ENCODE measurements at places on chromosomes 16 and 17. TPM values are rescaled to one million over a fixed set of nuclear protein-coding genes. Genes with fewer than 3 reads are reported as not detected.
A peak's percentile ranks its signal among the peaks of the same experiment; 100 is the strongest.

- DNase-seq: no peak
These were observed 82.9 kb downstream of the ZNF778 start for GRCh38 chr16:89300311-89300975.

DNA sequence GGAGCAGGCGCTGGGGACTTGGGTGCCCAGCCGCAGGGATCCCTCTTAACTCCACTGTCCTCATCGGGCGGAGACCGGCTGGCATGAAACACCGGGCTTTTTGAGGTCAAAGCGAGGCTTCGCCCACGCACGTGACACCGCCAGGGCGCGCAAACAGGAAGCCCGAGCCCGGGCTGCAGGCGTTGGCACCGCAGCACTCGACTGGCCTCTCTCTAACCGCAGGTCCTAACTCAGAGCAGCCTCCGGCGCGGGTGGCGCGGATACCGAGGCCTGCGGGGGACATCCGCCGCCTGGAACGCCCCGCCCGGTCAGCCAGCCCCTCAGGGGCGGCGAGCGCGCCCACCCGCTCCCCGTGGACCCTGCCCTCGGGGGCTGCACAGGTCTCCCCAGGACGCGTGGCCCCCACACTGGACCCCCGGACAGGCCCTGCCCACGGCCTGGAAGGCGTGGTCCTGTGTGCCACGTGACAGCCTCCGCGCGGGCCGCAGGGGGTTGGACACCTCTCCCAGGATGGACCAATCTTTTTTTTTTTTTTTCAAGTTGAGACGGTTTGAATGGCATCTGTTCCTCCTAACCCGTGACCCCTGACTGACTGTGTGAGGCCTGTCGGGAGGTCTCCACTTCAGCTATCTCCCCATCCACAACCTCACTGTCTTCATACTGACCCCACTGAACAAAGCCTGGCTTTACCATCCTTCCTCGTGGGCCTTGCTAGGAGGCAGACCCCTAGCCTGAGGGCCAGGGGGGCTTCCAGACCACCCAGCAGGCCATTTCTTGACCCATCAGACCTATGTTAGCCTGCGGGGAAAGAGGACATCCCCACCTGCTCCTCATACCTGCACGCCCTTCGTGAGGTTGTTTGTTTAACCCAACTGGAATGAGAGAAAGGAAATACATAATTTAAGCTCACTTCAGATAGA, 8.4 kb upstream of the SLC47A2 start:
- peak; percentile 22 for DNase-seq

DNA sequence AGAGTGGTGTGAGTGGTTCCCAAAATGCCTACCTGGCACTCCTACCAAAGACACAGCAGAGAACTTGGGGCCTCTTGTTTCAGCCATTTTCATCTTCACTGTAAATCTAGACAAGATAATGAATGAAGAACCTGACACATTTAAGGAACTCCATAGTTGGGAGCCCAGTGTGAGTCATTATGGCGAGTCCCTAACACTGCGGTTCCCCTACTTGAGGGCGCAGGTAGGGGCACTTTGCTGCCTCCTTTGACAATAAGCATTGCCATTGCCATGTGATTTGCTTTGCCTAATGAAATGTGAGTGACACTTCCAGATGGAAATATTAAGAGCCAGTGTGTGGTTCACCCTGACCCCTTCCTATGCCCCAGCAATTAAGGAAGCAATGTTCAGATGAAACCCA, 517.6 kb downstream of the MAF start:
- no peak for DNase-seq

ZFPM1 gene
- 0.65 TPM for total RNA-seq

DNA sequence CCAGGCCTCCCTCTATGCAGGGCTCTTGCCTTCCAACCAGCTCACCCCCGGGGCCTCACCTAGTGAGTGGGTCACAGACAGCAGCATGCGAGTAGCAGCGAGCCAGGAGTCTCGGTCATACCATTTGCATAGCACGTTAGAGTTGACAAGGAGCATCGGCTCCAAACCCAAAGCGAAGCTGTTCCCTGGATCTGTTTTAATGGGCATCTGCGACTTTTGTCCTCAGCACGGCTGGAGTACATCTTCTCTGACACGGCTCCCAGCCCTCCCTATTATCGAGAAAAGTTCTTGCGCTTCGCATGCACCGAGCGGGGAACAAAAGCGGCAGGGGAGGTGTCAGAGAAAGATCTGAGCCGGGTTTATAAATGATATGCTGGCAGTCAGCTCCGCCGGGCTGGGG, 253.3 kb downstream of the MAF start:
- no peak for DNase-seq

DNA sequence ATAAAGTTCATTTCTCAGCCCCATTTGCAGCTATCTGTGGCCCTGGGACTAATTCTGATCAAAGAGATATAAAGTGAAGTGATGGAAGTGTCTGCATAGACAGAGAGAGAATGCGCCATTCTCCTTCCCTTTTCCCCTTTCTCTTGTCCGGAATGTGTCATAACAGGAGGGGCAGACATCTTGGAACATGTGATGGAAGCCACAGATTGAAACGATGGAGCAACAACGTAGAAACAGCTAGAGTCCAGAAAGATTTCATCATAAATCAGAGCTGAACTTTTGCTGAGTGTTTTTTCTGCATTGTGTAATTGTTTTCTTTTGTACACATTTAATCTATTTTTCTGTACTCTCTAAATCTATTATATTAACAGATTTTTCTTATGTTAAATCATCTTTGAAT, 11.3 kb downstream of the ASGR1 start:
- no peak for DNase-seq

DNA sequence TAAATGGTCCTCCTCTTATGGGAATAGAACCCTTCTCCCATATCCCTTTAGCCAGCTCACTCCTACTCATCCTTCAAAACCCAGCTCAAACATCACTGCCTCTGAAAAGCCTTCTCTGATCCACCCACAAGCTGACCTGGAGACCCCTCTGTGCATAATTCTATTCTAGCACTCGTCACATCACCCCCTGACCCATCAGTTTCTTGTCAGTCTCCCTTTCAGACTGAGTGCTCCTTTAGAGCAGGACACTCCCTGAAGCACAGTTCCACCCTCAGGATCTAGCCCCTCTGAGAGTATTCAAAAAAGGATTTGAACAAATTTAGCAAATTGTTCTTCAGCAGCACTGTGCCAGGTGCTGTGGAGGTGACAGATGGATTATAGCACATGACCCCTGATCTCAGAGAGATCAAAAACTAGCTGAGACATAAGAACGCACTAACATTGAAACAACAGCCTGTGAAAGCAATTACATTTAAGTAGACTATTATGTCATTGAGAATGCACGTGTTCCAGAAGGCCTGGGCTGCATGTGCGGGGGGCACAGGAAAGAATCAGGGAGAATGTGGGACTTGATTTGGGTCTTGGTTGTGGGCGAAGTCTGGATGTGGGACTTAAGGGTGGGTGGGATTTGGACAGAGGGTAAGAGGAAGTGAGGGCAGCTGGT, 43.5 kb downstream of the MRPS23 start:
- no peak for DNase-seq

WNK4 gene
- total RNA-seq: 0.99 TPM

- DNase-seq: peak; percentile 36
These were observed 121.7 kb downstream of the HIC1 start for GRCh38 chr17:2176499-2177169.

DNA sequence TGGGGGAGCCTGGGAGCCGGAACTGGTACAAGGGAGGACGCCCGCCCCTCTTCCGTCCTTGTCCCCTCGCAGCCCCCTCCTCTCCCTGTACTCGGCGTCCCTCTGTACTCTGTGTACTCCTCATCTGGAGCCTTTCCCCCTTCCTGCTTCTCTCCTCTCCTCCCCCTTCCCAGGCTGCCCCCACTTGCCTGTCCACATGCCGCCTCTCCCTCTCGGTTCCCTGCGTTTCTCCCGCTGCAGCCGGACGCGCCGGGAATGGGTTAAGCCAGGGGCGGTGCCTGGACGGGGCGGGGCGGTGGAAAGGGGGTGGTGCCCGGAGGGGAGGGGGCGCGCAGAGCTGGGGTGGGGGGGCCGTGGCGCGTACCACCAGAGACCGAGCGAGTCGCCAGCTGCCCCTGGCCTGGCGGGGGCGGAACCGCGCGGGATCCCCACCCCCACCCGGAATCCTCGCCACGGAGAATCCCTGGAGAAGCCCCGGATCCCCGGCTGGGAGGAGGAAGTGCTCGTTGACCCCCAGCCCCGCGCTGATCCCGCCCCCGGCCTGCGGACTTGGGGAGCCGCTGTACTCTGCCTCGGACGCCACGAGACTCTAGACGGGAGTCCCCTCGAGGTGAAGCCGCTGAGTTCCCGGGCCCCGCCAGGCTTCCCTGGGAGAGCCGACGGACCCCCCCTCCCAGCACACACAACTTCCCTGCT, 22.6 kb downstream of the GJD3 start:
- peak; percentile 90 for DNase-seq

DNA sequence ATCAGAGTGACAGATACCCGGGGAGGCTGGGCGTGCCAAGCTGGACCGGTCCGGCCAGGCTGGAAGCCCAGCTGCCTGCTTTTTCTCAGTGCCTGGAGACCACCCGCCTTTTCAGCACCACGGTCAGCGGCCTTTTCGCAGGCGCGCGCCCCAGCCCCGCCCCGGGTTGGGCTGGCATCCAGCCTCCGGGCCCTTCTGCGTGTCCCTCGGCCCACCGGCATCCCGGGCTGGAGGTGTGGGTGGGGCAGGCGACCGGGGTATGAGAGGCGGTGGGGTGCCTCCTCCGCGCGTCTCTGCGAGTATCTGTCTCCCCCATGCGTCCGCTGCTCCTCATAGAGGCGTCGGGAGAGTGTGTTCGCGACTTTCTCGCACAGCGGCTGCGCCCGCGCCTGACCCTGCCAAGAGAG, 102.5 kb downstream of the MRM1 start:
- DNase-seq: peak; percentile 42

DNA sequence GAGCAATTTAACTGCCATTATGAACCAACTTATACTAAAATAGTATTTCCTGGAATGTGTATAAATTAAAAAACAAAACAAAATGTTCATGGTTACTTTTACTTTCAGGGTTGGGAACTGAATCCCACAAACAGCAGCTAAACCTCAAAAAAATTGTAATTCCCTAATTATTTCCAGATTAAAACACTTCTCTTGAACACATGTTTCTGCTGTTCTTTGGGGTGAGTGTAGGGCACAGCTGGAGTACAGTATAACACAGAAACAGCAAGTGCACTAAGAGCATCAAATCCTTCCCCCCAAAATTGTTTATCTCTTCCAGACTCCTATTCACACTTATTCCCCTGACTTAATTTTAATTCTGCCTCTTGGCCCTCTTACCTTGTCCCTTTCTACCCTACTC, 56.4 kb downstream of the KANSL1 start:
- no peak for DNase-seq

- DNase-seq: no peak
These were observed 21.1 kb downstream of the ZNF213 start for GRCh38 chr16:3155972-3156371.

DNA sequence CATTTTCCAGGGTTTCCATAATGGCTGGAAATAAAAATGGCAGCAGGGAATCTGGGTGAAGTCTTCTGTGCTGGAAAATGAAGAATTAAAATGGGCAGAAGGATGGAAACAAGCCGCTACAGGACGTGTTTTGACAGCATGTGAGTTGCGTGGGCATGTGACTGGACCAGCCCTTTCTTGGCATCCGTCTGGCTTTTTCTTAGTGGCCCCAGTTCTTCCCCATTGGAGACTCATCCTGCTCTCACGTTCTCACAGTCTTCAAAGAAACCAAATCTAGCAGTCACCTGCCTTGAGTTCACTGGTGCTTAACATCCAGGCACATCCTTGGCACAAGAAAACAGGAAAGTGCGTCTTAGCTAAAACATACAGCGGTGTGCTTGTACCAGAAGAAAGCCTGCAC, 180.2 kb upstream of the CACNG5 start:
- no peak for DNase-seq

SLC2A4 gene
- 0.60 TPM for total RNA-seq

DNA sequence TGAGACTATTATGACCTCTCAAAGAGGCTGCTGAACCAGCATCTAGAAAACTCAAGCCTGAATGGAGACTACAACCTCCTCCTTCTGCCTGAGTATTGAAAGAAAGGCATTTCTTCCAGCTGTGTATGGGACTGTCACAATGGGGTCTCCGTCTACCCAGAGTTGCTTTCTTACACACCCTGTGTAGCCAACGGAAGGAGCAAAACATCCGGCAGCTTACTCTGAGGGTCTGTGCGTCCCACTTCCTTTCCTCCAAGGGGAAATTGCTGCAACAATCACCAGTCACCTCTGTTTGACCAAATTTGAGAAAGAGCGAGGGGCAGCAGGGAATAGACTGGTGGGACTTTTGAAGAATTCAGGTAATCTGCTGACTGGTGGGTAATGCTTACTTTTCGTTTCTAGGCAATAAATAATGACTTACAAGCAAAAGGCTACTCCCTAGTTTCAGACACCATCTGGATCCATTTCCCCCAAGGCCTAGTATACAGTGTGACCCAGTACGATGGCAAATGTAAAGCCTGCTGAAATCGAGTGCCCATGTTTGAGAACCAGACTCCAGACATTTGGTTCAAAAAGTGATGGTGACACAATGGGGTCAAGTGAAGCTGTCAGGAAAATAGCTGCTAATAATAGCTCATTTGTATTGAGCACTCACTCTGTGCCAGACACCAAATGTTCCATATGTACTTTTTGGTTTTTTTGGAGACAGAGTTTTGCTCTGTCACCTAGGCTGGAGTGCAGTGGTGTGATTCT, 81.7 kb downstream of the YPEL2 start:
- no peak for DNase-seq

GRCh38 chr16:56370875-56371659, 54.3 kb downstream of the AMFR start:
- DNase-seq: peak; percentile 21

GRCh38 chr16:648071-648780, 939 bp upstream of the WDR90 start:
- DNase-seq: peak; percentile 37

DNA sequence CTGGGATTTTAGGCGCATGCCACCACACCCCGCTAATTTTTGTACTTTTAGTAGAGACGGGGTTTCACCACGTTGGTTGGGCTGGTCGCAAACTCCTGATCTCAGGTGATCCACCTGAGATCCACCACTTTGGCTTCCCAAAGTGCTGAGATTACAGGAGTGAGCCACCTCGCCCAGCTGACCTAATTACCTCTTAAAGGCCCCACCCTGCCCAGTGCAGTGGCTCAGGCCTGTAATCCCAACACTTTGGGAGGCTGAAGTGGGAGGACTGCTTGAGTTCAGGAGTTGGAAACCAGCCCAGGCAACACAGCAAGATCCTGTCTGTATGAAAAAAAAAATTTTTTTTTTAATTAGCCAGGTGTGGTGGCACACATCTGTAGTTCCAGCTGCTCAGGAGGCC, 2.9 kb upstream of the COASY start:
- no peak for DNase-seq

- peak; percentile 31 for DNase-seq
These were observed 23.6 kb downstream of the IGSF6 start for GRCh38 chr16:21628772-21629171.

GSDMA gene
- total RNA-seq: not detected

TP53TG3C gene
- total RNA-seq: not detected

SRCIN1 gene
- under 0.01 TPM for total RNA-seq

MLLT6 gene
- 12.0 TPM for total RNA-seq

ARHGDIG gene
- 0.22 TPM for total RNA-seq

ELMO3 gene
- 0.99 TPM for total RNA-seq

GRCh38 chr17:5832886-5833285, 237.3 kb upstream of the WSCD1 start:
- DNase-seq: peak; percentile 77

GRCh38 chr17:73261952-73262675, 434 bp upstream of the CPSF4L start:
- no peak for DNase-seq

TP53TG3D gene
- total RNA-seq: 0.20 TPM

IL17C gene
- not detected for total RNA-seq
